ENCODE measurements at places on chromosomes 12 and 14.

- DNase-seq, result peak; percentile 46
These were observed at the start of gene PRKAG1 for GRCh38 chr12:49018261-49019119. TSS of gene PRKAG1 (minus strand) at chr12:49018776. CDS start at chr12:49018740, 36 bp downstream.

DNA sequence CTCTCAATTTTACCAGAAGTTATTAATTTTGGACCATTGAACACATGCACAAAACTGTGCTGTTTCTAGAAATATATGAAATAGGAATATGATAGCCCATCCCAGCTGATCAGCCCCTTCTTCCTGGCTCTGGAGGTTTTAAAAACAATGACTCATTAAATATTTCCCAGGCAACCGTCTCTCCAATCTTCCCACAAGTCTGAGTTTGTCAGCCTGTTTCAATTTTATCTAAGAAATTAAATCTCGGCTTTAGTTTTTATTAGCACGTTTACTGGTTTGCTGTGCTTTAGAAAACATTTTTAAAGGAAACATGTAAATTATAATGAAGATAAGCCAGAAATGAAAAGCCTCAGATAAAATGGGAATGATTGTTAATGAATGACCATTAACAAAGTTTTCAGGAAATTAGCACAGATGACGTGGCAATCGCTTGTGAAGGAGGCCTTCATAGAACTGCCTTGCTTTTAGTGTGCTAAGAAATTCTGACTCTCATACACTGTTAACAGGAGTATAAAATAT, 89.3 kb upstream of the RAP1B start:
- no peak for DNase-seq

- DNase-seq, result no peak
These were observed 198.9 kb upstream of the SFSWAP start for GRCh38 chr12:131511803-131512561.

DNA sequence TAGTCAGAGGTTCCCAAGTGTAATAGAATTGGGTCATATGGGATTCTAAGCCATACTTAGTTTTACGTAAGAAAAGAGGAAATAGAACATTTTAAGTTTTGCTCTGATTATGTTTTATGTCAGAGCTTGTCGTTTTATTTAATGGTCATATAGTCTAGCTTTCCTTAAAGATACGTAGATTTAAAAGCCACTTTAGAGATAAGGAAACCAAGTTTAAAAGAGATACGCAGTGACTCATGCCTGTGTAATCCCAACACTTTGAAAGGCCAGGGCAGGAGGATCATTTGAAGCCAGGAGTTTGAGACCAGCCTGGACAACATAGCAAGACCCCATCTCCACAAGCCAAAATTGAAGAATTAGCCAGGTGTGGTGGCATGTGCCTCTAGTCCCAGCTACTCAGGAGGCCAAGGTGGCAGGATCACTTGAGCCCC, 19.5 kb downstream of the MAPK1IP1L start:
- no peak for DNase-seq

GRCh38 chr14:73000073-73000472, 26.8 kb downstream of the ZFYVE1 start:
- no peak for DNase-seq

DNA sequence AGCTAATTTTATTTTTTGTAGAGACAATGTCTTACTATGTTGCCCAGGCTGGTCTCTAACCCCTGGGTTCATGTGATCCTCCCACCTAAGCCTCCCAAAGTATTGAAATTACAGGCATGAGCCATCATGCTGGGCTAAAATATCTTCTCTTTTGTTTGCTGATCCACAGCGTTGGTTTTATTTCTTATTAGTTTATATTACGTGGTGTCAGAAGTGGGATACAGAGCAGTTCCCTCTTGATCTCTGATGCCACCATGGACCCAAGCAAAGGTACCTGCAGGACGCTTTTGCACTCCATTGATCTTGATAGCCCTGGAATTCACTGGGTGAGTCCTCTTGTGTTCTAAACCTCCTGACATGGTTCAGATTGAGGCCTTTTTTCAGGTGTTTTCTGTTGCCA, 43.8 kb upstream of the RESF1 start:
- DNase-seq, result no peak

DNA sequence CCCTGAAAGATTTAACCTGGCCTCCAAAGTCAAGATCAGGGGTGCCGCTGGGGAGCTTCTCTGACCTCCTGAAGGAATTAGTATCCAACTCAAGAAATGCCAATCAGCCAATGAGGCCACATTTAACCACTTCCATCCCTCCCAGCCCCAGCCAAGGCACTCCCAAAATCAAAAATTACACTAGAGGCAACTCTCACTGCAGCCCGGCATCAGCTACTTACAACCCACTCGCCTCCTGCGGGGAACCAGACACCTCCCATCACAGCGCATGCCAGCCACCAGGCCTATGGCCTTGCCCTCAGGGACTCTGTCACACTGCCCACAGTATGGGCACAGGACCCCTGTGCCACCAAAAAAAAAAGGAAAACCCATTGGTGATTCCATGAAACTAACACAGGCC, 62.3 kb upstream of the DDX11 start:
- no peak for DNase-seq

GRCh38 chr14:96588410-96589257, 86.5 kb downstream of the PAPOLA start:
- no peak for DNase-seq

- DNase-seq, result no peak
These were observed 224.5 kb upstream of the PELI2 start for GRCh38 chr14:55893705-55894104.

- DNase-seq, result no peak
These were observed 84.4 kb downstream of the ARF6 start for GRCh38 chr14:49977126-49977841.

DNA sequence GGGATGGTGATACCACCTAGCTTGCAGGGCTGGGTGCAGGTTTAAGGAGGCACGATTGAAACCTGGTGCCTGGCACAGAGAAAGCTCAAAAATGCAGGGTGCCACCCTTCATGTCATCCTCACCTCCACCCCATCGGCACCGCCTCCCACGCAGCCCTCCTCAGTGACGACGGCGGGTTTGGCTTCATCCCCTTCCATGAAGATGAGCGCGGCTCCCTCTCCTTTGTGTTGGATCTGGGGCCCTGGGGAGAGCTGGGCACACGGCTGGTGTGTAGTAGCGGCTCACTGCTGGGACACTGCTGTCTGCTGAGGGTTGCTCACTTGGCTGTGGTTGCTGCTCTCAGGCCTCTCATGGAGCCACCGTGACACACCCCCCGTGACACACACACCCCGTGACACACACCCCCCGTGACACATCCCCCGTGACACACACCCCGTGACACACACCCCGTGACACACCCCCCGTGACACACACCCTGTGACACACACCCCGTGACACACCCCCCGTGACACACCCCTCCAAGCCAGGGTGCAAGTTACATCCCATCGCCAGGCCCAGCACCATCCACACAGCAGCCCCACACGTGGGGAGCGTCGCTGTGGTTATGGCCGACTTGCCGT, 42.9 kb upstream of the FZD10 start:
- DNase-seq, result no peak

GRCh38 chr14:58979325-58979724, 209.1 kb upstream of the DAAM1 start:
- no peak for DNase-seq

- no peak for DNase-seq
These were observed 145.1 kb upstream of the C14orf180 start for GRCh38 chr14:104434214-104435076.

GRCh38 chr12:107405436-107405835, 280.2 kb upstream of the PWP1 start:
- DNase-seq, result no peak

DNA sequence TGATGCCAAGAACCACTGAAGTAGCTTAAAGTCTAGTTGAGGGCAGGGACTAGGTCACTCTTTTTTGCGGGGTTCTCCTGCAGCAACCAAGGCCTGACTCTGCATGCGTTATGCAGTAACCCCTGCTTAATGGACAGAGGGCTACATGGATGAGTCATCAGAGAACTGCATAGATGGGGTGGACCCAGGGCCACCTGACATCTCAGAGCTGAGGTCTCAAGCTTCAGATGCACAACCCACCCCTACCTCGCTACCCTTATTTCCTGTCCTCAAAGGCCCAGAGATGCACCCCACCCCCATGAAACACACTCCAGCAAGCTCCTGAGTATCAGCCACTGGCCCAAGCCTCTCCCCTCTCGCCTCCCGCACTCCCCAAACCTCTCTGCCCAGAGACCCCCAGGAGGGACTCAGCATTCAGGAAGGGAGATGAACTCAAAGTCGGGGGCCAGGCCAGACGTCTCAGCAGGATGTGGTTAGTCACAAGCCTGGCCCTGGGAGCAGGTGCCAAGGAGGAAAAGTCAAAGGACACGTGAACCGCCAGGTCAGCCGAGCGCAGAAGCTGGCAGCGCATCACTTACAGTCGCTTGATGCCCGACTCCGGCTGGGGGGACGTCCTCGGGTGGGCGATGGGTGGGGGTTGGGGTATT, 25.8 kb downstream of the SNRNP35 start:
- DNase-seq, result no peak

GRCh38 chr14:77044783-77045237, 16.3 kb upstream of the IRF2BPL start:
- DNase-seq, result no peak

DNA sequence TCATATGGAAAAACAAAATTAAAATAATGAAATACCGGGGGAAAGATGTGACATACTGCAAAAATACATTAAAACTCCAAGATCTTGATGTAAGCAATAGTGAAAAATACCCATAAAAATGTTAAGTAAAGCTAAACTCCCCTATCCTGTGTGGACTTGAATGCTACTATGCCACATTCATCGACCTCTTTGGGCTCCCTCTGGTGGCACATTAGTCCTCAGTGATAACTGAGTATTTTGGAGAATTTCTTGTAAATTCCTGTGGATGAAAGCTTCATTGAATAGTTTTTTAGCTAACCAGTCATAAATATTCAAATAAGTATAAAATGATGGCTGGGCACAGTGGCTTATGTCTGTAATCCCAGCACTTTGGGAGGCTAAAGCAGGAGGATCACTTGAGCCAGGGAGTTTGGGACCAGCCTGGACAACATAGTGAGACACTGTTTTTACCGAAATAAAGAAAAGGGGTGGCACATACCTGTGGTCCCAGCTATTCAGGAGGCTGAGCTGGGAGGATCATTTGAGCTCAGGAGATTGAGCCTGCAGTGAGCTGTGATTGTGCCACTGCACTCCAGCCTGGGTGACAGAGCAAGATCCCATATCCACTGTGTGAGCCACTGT, 42.4 kb upstream of the SGPP1 start:
- no peak for DNase-seq

GRCh38 chr14:56244138-56244789, 126.1 kb downstream of the PELI2 start:
- DNase-seq, result no peak

- DNase-seq, result no peak
These were observed 32.0 kb downstream of the RTL1 start for GRCh38 chr14:100871234-100872186.

DNA sequence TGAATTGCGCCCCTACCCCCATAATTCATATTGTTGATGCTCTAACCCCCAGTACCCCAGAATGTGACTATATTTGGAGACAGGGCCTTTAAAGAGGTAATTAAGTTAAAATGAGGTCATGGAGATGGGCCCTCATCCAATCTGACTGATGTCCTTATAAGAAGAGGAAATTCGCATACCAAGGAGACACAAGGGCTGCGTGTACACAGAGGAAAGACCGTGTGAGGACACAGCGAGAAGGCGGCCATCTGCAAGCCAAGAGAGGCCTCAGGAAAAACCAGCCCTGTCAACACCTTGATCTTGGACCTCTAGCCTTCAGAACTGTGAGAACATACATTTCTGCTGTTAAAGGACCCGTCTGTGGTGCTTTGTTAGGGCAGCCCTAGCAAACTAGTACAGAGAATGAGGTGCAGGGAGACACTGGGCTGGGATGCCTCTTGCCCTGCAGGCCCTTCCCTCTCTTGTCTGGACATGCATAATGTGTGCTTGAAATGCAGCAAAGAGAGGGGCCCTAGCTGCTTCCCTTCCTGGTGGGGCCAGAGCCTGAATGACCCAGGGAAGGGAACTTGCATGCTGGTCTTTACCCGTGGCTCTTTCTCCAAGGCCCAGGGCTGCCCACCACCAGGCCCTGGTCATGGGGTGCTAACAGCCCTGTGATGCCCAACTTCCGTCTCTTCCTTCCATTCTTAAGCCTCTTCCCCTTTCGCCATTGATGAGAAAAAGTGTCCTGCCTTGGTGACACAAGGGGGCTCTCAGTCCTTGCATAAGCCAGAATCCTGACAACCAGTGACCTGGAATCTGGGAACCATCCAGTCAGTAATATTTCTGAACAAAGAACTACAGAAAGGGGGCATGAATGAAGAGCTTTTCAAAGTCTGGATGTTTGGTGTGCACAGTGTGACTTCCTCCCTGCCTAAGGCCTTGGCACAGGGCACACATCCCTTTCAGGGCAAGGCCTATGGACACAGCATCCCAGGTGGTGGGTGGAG, 50.0 kb upstream of the GPATCH2L start:
- no peak for DNase-seq

DNA sequence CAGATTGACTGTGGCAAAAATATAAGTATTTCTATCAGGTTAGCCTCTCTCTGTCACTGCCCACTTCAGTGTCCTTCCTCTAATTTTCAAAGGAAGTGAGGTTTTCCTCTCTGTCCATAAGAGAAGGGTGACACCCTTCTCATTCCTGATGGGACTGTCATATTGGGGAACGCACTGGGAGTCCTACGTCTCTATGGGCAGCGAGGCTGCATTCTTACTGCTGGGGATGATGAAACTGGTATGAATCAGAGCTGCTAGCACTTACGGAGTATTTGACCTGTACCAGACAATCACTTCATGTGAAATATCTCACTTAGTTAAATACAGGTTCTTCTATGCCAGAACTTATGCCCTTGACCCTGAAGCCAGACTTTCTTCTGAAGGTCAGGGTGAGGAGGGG, 436.3 kb downstream of the DPF3 start:
- DNase-seq, result no peak

DNA sequence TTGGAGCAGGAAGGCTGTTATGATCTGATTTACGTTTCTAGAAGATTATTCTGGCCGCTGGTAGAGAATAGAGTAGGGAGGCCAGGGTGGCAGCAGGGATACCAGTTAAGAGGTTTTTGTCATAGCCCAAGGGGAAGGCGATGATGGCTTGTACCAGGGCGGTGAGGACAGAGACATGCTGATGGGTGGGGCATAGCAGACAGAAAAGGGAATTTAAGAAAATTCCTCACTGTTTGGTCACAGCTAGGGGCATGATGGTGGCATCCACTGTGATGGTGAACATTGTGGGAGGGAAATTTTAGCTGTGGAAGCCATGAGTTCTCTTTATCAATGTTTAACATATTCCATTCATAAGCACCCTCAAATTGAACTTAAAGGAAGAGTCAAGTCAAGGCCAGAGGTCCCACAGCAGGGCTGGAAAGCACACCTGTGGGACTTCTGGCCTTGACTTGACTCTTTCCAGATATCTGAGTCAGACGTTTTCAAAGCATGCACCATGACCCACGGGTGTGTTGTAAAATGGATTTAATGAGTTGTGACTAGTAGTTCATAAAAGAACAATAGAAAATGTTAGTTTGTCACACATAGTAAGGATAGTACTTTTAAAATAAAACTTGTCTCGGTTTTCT, 134.6 kb downstream of the CHST11 start:
- no peak for DNase-seq

DNA sequence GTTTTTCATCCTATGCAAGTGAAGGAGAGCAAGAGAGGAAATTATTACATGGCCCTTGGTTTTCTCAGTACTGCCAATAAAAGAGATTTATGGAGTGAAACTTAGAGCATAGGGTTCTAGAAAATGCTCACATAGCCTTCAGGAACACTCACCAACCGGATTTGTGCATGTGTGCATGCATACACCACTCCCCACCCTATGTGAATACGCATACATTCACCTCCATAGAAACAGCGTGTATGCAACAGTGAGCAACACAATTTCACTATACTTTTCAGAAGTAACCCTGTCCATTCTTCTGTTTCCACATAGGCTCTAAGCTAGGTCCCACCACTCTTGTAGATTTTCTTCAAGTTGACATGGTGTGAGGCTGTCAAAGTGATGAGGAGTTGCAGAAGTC, 31.5 kb upstream of the HOXC13 start:
- no peak for DNase-seq

Measured in NCI-H2081 treated with DMSO at 0.1 percent for 48 hours (cell line).